KG1 (cell line): ENCODE measurements at places on chromosomes 1 and 21.

- no peak for DNase-seq
Measured at GRCh38 chr21:46295177-46295770, 9.1 kb downstream of the YBEY start.

- DNase-seq = no peak
Measured at GRCh38 chr1:225766967-225767633, 10.5 kb upstream of the SRP9 start.

- DNase-seq = no peak
Measured at GRCh38 chr1:72366466-72366865, 84.1 kb upstream of the NEGR1 start.

- no peak for DNase-seq
Measured at GRCh38 chr1:15187175-15188129, 33.9 kb downstream of the TMEM51 start.

GRCh38 chr1:29832471-29832870, 596.1 kb downstream of the PTPRU start:
- DNase-seq = no peak

DNA sequence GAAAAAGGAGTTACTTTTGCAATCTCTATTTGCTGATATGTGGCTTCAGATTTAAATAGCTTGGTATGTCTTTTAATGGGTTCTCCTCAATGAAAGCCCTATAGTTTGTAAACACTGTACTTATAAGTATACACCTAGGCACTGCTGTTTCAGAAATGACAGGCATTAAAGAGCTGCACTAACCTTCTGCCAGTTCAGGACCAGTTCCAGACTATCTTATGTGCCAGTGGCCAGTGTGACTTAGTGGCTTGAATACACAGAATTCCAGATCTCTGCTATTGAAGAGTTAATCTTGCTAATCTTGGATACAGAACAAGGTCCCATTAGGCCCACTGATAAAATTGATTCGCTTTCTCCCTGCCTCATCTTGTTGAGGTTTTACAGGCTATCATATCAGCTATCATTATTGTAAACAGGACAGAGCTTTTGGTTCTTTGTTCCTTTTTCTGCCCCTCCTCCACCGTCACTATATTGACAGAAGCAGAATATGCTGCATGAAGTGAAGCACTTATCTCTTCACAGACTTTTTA, 337.5 kb downstream of the LRRIQ3 start:
- DNase-seq = no peak

DNA sequence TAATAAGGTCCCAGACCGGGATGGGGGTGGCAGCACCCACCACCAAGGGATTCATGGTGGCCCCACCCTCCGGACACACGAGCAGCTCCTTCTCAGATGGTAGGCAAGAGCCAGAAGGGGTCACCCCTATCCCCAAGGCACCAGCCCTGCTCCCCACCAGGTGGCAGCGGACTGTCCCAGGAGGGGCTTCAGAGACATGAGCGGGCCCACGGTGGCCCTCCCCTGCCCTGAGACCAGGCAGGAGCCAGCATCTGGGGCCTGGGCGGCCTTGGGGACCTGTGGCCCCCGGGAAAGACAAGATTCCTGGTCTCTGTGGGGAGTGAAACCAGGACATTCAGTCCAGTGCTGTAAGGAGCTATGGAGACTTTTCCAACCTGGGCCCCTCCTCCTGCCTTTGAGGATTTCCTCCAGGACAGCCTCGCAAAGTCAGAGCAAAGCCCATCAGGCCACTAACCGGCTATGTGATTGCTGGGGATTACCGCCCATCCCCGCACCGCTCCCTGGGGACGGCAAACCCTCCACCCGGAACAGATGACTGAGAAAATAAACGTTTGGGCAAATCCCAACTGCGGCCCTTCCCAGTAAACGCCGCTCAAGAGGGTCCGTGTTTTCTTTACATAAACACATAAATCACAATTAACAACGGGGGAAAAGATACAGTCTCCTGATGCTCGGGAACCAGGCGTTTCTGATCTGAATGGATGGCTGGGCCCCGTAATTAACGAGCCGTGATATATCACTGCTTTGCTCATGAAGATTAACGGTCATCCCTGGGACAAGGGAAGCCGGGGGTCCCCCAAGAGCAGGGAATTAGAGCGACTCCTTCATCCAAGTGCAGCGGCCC, 50.9 kb upstream of the ARHGEF16 start:
- no peak for DNase-seq

- no peak for DNase-seq
Measured at GRCh38 chr1:31327381-31327780, 30.5 kb downstream of the ZCCHC17 start.

DNA sequence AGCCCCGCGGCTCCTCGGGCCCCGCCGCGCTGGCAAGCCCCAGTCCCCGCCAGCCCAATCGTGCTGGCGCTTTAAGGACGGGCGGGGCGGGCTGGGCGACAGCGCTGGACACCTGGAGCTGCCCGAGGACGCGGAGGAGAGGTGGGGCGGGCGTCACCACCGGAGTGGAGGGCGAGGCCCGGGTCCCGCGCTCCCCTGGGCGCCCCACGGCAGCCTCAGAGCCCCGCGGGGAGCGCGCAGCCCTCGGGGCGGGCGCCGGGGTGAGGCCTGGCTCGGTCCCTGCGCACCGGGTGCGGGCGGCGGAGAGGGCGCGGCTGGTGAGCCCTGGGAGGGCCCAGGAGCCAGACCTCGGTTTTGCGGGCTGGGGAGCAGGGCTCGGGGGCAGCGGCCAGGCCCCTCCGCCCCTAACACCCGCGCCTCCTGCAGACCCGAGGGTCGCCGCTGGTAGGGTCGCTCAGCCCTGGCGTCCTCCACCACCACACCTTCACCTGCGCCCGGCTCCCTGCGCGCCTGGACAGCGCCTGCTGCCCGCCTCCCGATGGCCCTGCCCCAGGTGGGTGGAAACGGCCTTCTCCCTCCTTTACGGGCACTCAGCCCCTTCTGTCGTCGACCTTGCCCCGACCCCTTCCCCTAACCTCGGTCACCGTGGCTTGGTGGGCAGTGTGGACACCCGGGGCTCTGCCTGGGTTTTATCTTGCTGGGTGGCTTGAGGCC, at the start of gene TMEM61:
TMEM61 (plus strand) TSS at position 101 of the 714 bp plus-strand sequence; CDS start at position 539, 438 bp downstream.
- DNase-seq = no peak

GRCh38 chr21:39519835-39520234, 68.1 kb downstream of the SH3BGR start:
- DNase-seq = no peak

- no peak for DNase-seq
Measured at GRCh38 chr1:2097386-2098300, 47.4 kb downstream of the PRKCZ start.

- DNase-seq = peak; percentile 45
Measured at GRCh38 chr1:246117066-246117791, 389.9 kb downstream of the SMYD3 start.

GRCh38 chr1:23020706-23021405, 1.6 kb downstream of the KDM1A start:
- no peak for DNase-seq

DNA sequence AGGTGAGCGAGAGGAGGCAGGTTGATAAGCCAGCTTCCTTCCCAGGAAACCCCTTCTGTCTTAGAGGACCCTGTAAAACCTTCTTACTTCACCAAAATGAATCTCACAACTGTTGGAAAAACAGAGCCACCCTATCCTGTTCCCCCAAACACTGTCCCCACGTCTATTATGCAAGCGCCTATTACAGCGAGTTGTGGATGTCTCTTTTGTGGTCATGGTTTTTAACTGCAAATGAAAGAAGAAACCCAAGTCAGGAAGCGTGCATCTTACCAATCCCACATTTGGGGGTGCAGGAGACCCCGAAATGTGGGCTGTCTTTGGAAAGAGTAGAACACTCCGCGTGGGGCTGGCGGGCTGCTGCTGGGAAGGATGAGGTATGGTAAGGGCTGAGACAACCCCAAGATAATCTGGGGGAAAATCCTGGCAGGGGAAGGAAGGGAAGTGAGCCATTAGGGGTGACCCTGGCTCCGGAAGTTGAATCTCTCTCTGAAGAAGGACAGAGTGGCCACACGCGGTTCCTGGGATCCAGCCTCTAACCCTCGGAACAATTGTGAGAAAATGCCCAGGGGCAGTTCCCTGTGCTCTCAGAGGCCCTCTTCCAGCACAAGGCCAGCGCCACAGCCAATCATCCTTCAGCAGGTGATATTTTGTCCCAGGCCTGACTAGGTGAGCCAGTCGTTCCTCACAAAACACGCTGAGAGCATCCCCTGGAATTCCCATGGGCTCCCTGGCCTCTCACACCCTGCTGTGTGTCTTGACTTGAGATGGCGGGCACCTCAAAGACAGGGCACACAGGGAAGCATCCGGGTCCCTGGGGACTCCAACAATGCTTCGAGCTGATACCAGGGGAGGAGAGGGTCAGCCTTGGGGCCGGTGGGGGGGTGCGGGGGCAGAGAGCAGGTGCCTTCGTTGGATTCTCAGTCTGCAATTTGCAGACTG, 168.5 kb upstream of the IRF2BP2 start:
- peak; percentile 47 for DNase-seq

DNA sequence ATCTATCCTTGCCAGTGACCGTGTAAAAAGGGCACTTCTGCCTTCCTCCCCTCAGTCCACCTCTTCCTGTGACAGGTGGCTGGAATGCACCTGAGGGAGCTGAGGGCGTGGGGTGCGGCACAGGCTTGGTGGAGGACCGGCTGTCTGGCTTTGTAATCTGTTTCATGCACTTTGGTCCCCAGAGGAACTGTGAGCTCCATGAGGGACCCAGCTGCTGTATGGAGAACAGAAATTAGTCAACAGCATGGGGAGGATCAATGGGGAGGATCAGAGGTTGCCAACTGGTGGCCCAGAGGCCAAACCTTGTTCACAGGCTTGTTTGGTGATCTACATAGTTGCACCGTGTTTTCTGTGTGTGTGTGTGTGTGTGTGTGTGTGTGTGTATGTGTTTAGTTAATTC, 19.0 kb upstream of the LUZP1 start:
- no peak for DNase-seq

DNA sequence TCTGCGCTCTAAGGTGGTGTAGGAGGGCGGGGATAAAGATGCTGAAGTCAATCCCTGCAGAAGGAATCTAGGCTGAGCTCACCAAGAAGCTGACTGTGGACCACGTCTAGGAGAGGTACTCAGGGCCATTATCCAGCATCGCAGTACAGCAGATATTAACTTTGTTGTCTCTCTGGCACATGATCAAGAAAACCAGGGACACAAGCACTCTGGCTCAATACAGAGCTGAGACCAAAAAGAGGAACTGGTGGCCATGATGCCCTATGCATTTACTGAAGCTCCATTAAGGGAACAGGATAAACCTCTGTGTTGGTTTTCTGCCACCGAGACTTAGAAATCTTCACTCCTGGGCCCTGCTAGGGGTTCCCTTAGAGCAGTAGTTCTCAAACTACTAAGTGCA, 38.0 kb upstream of the ANGPTL7 start:
- no peak for DNase-seq

DNA sequence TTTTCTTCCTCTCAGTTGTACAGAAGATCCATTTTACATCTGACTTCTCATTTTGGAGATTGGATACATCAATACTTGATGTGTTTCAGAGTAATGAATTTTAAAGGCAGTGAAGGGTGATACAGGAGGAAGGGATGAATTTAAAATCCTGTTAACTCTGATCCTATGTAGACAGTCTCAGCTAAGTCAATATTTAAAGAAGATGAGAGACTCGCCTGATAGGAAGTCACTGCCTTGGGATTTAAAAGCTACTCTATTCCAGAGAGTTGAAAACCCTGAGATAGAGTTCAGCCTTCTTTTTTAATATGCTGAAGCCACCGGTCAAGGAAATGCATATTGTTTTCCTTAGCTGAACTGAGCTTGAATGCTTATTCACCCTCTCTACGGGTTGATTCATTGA, 42.7 kb downstream of the HUNK start:
- no peak for DNase-seq

GRCh38 chr1:18309552-18310155, 171.1 kb upstream of the KLHDC7A start:
- no peak for DNase-seq

DNA sequence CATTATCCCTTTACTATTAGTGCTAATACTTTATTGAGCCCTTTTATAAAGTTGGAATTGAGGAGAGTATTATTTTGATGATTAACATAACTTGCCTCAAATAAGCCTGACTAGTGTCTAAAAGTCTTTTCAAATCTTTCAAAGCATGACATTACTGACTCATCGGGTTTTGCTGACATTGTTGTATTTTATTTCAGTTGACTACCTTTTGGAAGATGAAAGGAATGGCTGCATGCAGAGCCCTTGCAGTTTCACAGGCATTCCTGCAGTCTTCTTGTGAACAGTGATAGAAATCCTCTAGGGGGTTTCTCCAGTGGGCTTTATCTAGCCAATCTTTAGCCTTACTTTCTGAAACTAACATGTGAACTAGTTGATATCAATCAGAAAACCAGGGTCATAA, 43.0 kb upstream of the TMEM61 start:
- no peak for DNase-seq

DNA sequence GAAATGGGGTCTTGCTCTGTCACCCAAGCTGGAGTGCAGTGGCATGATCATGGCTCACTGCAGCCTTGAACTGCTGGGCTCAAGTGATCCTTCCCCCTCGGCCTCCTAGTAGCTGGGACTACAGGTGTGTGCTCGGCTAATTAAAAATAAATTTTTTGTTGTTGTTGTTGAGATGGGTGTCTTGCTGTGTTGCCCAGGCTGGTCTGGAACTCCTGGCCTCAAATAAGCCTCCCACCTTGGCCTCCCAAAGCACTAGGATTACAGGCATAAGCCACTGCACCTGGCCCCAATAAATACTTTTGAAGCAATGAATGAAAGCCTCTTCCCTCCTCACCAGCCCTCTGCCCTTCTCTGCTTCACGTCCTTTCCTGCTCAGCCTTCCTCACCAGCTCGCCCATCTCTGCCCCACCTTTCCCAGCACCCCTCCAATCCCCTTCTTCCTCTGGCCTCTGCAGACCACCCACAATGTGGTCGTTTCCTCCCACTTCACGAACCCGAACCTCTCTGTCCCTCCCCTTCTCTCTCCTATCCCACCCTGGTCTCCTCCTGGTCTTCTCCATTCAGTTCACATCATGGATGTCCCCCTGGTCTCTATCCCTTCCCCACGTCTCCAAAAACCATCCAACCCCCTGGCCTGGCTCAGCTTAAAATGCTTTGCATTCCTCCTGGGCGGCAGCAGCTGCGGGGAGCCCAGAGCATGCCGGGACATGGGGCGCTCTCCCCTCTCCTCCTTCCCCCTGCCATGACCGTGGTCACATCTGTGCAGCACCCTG, 38.4 kb downstream of the RAP1GAP start:
- DNase-seq = no peak

GRCh38 chr1:147597010-147597409, 55.7 kb downstream of the BCL9 start:
- DNase-seq = no peak

DNA sequence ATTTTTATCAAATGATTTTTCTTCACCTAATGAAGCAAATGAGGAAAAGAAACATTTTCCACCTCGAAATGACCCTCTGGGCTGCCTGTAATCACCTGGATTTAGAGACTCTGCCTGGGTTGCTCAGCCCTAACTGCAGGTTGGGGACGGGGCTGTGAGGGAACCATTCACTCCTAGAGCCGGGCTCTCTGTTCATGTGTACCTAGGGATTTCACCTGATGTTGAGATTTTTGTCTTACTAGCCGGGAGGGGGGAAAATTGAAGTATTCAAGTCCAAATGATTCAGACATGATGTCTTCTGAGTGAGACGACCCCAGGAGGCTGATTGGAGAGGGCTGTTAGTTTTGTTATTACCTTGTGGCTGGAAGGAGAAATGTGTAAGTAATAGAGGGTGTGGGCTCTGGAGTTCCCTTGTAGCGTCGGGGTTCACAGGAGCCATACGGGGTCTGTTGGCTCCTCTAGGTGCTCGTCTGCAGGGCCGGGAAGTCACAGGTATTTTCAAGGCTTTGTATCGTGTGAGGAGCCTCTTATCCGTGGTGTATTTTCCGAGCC, 42.3 kb upstream of the PWP2 start:
- no peak for DNase-seq
